ENCODE measurements at places on chromosomes 4 and X.

DNA sequence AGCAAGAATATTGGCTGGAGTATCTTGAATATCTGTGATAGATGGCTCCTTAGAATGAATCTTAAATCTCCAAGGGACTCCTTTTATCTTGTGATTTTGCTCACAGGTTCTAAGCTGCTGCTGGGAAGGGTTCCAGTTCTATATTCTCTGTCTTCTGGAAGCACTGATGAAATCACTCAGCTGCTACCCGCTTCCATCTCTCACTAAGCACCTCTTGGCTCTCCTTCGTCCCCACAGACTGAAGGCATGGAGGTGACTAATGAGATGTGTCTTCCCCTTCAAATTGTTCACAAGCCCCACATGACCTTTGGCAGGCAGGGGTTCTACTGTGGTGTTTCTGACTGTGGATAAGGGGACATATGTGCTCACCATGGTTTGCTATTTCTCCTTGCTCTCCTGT lies 75.9 kb downstream of the C4orf51 start:
- peak; percentile 10 for DNase-seq

GRCh38 chr4:26342328-26343037 lies 21.7 kb downstream of the RBPJ start:
- DNase-seq: peak; percentile 88

GRCh38 chr4:125985856-125986255 lies 671.1 kb downstream of the FAT4 start:
- no peak for DNase-seq

DNA sequence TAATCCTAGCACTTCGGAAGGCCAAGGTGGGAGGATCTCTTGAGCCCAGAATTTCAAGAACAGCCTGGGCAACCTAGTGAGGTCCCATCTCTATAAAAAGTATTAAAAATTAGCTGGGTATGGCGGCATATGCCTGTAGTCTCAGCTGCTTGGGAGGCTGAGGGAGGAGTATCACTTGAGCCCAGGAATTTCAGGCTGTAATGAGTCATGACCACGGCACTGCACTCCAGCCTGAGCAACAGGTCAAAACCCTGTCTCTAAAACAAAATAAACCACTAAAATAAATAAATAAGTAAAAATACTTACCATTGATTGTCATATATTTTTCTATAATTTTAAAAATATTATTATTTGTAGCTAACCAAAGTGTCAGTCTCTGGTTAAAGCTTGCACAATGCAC lies 315.6 kb upstream of the SMIM31 start:
- DNase-seq: peak; percentile 55

DNA sequence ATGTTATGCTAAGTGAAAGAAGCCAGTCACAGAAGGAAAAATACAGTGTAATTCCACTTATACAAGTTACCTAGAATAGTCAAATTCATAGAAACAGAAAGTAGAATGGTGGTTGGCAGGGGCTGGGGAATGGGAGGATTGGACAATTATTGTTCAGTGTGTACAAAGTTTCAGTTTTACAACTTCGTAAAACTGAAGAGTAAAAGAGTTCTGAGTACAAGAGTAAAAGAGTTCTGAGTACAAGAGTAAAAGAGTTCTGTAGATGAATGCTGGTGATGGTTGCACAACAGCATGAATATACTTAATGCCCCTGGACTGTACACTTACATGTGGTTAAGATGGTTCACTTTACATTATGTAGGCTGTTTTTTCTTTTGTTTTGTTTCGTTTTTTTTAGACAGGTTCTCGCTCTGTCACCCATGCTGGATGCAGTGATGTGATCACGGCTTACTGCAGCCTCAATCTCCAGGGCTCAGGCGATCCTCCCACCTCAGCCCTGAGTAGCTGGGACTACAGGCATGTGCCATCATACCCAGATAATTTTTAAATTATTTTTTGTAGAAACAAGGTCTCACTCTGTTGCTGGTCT lies 230.9 kb downstream of the SOWAHB start:
- no peak for DNase-seq

GRCh38 chr4:133014473-133015135 lies 134.5 kb upstream of the PCDH10 start:
- no peak for DNase-seq

DNA sequence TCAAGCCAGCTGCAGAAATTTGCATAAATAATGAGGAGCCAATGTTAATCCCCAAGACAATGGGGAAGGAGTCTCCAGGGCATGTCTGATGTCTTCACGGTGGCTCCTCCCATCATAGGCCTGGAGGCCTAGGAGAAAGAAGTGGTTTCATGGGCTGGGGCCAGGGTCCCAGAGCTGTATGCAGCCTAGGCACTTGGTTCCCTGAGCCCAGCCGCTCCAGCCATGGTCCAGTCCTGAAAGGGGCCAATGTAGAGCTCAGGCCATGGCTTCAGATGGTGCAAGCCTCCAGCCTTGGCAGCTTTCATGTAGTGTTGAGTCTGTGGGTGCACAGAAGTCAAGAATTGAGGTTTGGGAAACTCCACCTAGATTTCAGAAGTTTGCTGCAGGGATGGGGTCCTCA lies 628.2 kb upstream of the GRIA3 start:
- DNase-seq: no peak

DNA sequence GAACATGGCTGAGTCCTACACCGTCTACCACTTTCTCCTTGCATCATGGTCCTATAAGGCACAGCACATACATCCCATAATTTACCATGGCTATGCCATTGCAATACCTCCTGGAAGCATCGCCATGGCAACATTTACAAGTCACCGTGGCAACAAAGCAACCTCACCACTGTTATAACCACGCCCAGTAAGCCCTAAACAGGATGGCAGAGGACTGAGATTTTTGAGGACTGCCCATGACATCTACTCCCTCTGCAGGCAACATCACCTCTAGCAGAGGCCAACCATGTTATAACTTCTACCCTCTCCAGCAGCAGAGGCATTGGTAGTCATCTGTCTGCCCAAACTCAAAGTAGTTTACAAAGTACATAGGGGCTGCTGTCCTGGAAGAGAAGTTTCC lies 29.7 kb downstream of the BCOR start:
- DNase-seq: no peak

DNA sequence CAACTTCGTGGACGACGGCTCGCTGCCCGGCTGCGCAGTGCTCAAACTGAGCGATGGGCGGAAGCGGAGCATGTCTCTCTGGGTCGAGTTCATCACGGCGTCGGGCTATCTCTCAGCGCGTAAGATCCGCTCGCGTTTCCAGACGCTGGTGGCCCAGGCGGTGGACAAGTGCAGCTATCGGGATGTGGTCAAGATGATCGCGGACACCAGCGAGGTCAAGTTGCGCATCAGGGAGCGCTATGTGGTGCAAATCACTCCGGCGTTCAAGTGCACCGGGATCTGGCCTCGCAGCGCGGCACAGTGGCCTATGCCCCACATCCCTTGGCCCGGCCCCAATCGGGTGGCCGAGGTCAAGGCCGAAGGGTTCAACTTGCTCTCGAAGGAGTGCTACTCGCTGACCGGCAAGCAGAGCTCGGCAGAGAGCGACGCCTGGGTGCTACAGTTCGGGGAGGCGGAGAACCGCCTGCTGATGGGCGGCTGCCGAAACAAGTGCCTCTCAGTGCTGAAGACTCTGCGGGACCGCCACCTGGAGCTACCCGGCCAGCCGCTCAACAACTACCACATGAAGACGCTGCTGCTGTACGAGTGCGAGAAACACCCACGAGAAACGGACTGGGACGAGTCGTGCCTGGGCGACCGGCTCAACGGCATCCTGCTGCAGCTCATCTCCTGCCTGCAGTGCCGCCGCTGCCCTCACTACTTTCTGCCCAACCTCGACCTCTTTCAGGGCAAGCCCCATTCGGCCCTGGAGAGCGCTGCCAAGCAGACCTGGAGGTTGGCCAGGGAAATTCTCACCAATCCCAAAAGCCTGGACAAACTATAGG lies 1.5 kb downstream of the MAB21L2 start:
- peak; percentile 51 for DNase-seq

- DNase-seq: no peak
Observed at GRCh38 chr4:120777459-120777858, 145.1 kb downstream of the PRDM5 start.

GRCh38 chrX:65610481-65610880 lies 57.0 kb upstream of the MSN start:
- DNase-seq: no peak

DNA sequence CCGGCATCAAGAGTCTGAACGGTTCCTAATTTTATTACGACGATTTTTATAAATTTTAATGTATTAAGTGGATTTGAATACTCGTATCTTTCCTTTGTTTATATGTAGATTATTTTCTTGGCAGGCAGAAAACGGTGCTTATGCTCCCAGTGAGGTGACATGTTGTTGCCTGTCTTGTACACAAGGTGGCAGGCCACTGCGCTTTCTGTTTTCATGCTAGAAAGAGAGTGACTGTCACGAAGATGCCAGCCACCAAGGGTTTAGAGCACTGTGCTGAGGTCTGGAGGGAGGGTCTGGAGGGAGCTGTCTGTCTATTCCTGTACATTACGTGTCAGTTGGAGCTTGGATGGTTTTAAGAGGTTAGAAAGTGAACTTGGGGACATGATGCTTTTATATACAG lies 87.7 kb downstream of the SHROOM2 start:
- peak; percentile 28 for DNase-seq

GRCh38 chr4:119135721-119136121 lies at the start of gene MYOZ2:
MYOZ2 (plus strand) TSS chr4:119135832; CDS start chr4:119136526, 694 bp downstream.
- DNase-seq: no peak

DNA sequence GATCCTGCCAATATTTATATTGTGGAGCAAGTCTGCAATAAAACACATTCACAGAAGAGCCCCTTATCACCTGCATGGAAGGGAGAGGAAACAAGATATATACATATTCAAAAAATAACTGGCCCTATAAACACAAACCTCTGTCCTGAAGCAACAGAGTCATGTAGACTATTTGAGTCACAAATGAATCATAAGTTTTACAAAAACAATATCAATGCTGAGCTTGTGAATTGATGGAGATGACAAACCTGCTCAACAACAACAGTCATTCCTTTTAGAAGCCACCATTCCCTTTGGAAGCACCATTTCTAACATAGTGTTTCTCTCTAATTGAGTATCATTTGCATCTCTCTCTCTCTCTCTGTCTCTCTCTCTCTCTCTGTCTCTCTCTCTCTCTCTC lies 313.9 kb downstream of the MID1IP1 start:
- no peak for DNase-seq

GRCh38 chr4:48047421-48047844 lies 30.9 kb downstream of the NIPAL1 start:
- no peak for DNase-seq

DNA sequence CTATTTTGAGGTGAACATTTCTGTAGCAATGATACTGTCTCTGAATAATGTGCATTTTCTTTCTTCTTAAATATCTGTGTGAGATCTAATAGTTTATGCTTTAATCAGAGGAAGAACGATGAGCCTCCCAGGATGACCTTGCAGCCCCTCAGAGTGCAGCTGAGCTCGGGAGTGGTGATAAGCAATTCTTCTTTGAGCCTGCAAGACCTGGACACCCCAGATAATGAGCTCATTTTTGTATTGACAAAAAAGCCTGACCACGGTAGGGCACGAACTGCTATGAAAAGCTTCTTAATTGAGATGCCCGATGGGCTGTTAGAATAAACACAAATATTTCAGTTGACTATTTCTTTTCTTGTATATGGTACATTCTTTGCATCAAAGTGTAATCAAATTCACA lies 105.0 kb upstream of the ANXA3 start:
- no peak for DNase-seq

GRCh38 chrX:2547736-2548135 lies 47.0 kb upstream of the DHRSX start:
- no peak for DNase-seq

DNA sequence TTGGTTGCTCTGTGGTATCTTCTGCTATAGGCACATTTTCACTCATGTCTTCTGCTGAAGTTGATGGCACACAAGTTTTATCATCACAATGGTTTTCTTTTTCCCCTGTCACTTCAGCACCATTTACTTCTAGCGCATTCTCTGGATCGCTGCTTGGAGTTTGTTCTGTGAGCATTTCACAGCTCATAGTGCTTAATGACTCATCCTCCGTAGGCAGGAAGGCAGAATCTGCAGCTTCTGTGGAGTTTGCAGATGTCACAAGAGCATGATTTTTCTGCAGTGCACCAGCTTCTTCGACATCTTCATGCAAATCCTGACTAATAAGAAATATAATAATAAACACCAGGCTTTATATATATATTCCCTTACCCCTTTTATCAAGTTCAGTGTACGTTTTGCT lies 83.6 kb downstream of the CHM start:
- peak; percentile 74 for DNase-seq

GRCh38 chrX:143757375-143757774 lies 36.8 kb upstream of the SPANXN2 start:
- no peak for DNase-seq
